ENCODE measurements at places on chromosomes 5 and 9.

DNA sequence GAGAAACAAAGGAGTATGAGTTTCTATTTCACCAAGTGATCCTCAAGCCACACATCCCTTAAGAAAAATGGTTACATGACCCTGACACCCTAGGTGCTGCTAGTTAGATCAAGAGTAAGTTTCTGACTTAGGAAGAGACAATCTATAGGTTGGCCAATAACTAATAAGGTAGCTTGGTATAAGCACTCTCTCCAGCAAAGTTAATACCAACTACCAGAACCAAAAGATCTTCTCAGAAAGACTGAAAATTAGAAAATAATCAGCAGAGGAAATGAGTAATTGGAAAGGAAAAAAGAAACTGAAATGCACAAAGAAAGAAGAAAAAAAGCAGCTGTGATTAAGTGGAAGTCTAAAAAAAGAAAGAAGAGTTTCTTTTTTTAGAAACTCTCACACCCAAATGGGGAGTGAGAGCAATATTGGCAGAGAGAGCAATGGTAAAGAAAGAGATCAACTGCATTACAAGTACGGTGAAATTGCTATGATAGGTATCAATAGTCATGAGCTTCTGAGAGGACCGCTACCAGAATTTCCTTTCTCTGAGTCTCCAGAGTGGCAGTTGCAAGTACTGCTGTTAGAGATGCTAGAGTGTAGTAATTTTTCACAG, 195.5 kb downstream of the TMEM167A start:
- DNase-seq, result no peak

DNA sequence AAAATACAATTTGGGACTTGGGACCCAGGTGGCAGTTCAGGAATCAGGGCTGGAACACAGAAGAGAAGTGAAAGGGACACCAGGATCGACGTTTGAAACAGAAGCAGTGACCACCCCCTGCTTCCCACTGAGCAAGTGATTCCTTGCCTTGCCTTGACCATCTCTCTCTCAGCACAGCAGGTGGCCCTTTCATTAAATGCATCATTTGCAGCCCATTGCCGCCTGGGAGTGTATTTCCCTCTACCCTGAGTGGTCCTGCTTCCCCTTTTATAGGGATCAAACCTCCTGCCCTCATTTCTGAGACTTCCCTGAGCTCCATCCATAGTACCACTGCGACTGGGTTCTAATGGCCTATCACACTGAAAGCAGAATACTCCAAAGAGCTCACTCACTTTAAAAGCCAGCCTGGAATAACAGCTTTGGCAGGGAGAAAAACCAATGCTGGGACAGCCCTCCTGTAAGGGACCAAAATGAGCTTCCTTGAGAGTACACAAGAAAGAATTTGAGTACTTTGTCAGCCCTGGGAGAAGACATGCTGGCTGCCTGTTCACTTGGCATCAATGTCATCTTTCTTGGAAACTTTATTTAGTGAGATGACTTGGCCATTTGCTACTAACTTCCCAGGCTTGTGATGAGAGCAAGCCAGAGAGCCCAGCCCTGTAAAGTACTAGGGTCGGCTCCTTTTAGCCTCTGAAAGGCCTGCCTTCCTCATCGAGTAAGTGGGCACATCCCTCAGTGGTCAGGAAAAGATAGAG, 149.7 kb downstream of the SLIT3 start:
- DNase-seq, result no peak

GRCh38 chr5:58077416-58077815, 382.5 kb downstream of the PLK2 start:
- no peak for DNase-seq

- DNase-seq, result no peak
Measured at GRCh38 chr9:133913571-133914369, 78.4 kb downstream of the VAV2 start.

DNA sequence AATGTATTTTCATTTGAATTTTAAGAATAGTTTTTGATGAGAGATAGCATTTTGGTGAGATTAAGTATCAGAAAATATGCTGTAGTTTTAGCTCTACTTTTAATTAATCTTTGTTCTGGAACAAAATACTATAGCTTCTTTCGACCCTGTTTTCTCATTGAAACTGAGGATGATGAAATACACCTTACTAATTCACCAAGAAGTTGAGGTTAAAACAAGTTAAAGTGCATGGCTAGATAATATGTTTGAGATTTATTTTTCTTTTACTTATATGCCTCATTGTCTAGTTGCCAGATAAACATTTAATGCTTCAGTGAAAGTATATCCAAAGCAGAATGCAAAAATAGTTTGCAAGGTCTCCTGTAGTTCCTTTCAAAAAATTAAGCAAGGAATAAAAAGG, 140.1 kb upstream of the KCNN2 start:
- no peak for DNase-seq

DNA sequence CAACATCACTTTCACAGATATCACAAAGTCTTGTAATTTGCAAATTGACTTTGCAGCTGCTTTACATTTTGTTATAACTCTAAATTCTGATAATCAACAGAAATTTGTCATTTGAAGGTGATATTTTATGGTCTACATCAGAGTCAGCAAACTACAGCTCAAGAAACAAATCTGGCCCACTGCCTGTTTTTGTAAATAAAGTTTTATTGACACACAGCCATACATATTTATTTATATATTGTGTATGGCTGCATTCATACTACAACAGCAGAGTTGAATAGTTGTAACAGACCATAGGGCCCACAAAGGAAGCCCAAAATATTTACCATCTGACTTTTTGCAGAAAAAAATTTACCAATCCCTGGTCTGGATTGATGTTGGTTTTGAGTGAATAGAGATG, 87.0 kb upstream of the GRIA1 start:
- no peak for DNase-seq

GRCh38 chr9:33198165-33198564, 31.0 kb upstream of the B4GALT1 start:
- DNase-seq, result no peak

GRCh38 chr9:136529516-136530460, 16.1 kb downstream of the NOTCH1 start:
- DNase-seq, result no peak

DNA sequence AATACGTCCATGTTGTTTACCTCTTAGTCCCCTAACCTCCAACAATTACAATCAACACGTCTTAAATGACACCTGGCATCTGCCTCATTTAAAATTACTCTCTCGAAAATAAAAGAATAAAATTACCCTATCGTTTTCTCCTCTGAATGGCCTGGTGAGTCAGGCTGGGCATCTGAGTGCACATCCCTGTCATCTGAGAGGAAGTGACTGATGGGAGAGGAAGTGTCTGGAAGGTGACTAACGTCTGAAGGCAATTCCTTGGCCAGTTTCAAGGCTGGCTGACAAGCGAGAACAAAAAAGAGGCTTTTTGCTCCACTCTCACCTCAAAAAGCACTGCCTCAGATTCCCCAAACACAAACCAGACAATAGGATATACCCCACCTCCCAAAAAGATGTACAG, 57.7 kb downstream of the MAPKAP1 start:
- DNase-seq, result peak; percentile 48

- DNase-seq, result no peak
Measured at GRCh38 chr5:92402045-92402444, 1018.9 kb upstream of the ARRDC3 start.

GRCh38 chr5:179292681-179293635, 52.3 kb downstream of the ADAMTS2 start:
- DNase-seq, result no peak

GRCh38 chr5:79191457-79191856, 44.5 kb upstream of the JMY start:
- DNase-seq, result no peak

GRCh38 chr5:90529939-90530677, 724 bp upstream of the LYSMD3 start:
- no peak for DNase-seq

Data from activated T-cell treated with anti-CD3 and anti-CD28 coated beads, Interleukin-2, amount 50 U/mL, for 48 hours (primary cell).